ENCODE measurements at places on chromosomes 4 and X.

DNA sequence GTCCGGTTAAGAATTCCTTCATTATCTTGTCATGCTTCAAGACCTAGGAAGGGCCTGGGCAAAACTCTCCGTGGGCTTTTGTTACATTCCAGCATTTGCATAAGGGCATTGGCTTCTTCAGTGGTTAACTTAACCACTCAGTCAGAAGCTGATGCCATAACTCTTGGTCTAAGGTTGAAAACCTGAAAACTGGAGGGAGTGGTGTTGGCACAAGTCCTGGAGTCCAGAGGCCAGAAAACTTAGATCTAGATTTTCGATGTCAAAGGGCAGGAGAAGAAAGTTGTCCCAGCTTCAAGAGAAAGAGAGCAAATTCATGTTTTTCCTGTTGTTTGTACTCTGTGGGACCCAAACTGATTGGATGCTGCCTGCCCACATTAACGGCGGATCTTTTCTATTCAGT is 86.6 kb upstream of the GC start:
- DNase-seq = no peak

GRCh38 chr4:152099981-152100378 is 339.2 kb upstream of the GATB start:
- no peak for DNase-seq

DNA sequence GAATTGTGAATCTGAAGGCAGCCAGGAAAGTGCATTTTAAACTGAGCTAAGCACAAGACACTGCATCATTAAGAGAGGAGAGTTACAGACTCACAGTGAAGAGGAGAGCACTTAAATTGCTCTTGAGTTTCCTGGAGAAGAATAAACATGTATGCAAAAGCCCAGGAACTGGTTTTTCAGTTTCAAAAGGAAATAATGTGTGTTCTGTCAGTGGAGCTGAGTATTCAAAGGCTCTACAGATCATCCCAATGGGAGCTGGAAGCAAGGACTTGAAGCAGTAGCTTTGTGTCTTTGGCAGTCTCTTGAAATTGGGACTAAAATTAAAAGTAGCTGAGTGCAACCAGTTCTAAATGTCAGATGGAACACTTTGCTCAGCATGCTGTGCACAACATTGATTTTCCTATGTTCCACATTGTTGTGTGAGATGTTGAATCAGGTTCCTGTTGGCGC is 147.5 kb upstream of the ANK2 start:
- no peak for DNase-seq

- no peak for DNase-seq
Observed at GRCh38 chrX:26778320-26778888, 562.4 kb downstream of the MAGEB5 start.

GRCh38 chr4:142126890-142127497 is 490.6 kb downstream of the IL15 start:
- peak; percentile 35 for DNase-seq

DNA sequence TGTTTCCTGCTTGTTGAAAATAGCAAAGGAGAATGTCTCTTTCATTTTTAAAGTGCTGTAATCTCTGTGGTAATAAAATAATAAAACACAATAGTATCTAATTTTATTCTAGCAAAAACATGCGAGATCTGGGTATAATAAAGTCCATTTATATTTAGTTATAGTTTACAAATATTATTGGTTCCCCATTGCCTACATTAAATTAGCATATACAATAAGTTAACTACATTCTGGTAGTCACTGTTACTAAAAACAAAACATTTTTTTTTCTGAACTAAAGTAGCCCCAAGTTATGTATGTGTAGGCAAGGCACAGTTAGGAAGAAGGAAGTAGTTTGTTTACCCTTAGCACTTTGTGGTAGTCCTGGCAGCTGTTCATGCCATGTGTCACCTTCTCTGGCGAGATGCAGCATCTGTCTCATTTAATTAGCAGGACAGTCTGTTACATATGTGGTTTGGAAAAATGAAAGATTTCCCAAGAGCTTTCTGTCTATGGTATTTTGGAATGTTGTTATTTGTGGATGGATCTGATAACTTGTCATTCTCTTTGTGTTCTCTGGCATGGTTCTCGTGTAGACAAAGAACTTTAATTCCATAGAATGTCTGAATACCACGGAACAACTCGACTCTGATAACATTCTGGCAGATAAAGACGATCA is 231.3 kb upstream of the PITX2 start:
- no peak for DNase-seq

- DNase-seq = no peak
Observed at GRCh38 chr4:153831245-153831644, 42.4 kb upstream of the SFRP2 start.

GRCh38 chr4:52371841-52372240 is 287.3 kb downstream of the USP46 start:
- no peak for DNase-seq

GRCh38 chr4:1813915-1814314 is 20.8 kb downstream of the FGFR3 start:
- DNase-seq = no peak

DNA sequence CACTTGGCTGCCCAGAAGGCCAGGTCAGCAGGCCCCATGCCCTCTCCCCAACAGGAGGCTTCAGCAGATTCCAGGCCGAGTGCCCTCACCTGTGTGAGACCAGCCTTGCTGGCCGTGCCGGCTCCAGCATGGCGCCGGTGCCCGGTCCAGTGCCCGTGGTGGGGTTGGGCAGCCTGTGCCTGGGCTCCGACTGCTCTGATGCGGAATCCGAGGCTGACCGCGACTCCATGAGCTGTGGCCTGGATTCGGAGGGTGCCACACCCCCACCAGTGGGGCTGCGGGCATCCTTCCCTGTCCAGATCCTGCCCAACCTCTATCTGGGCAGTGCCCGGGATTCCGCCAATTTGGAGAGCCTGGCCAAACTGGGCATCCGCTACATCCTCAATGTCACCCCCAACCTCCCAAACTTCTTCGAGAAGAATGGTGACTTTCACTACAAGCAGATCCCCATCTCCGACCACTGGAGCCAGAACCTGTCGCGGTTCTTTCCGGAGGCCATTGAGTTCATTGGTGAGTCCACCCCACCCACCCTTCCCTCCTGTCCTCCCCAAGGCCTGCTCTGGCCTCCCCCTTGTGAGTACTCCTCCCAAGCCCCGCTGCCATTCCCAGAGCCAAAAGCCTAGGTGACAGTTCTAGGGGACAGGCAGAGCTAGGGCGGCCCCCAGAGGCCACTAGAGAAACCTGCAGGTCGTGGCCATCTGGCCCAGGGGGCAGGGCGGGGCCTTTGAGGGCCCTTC is 2.3 kb downstream of the DUSP9 start:
- DNase-seq = no peak

- DNase-seq = no peak
Observed at GRCh38 chr4:137198791-137199190, 333.5 kb downstream of the PCDH18 start.

- DNase-seq = no peak
Observed at GRCh38 chr4:88725143-88725542, 27.5 kb upstream of the NAP1L5 start.

DNA sequence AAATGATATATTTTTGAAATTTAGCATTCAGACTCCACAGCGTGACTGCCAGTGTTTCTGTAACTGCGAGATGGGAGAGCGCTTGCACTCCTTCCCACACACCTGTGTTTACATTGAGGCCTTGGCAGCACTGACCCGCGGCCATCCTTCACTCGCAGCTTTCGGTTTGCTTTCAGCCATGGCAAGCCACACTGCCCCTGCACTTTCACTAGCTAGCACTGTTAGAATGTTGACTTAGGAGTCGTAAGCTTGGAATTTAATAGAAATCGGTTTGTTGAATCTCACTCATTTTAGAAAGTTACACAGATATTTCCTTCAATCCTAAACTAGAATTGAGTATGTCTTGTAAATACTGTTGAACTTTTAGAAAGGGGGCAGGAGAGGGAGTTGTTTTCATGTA is 136.2 kb downstream of the CFAP299 start:
- DNase-seq = peak; percentile 83

DNA sequence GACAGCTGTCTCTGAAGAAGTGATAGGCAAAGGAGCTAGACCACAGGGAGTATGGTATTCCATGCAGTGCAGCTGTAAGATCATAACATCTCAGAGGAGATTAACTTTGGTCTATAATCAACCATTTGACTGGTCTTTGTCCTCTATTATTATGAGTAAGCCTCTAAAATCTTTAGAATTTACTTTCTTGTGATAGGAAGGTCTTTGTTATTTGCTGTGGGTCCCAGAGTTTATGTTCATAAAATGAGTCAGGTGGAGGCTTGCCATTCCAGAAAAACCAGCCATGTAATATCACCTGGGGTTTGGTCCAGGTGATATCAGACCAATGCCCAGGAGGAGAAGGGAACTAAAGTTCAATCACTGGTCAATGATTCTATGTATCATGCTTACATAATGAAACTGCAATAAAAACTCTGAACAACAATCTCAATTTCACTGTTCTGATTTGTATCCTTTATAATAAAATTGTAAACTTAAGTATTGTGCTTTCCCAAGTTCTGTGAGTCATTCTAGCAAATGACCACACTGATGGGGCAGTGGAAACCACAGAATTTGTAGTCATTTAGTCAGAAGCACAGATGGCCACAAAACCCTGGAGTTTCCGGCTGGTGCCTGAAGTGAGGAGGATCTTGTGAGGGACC is 239.6 kb upstream of the TRAM1L1 start:
- no peak for DNase-seq

- DNase-seq = no peak
Observed at GRCh38 chrX:12141511-12141910, 3.2 kb downstream of the FRMPD4 start.

DNA sequence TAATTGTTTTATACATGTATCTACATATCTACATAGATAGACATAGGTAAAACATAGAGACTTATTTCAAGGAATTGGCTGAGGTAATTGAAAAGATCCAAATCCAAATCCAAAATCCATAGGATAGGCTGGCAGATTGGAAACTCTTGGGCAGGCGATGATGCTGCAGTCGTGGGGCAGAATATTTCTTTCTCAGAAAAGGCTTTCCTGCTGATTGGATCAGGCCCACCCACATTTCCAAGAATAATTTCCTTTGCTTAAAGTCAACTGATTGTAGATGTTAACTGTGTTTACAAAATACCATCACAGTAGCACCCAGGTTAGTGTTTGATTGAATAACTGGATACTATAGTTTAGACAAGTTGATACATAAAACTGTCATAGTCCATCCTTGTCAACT is 27.2 kb downstream of the STIM2 start:
- DNase-seq = no peak

DNA sequence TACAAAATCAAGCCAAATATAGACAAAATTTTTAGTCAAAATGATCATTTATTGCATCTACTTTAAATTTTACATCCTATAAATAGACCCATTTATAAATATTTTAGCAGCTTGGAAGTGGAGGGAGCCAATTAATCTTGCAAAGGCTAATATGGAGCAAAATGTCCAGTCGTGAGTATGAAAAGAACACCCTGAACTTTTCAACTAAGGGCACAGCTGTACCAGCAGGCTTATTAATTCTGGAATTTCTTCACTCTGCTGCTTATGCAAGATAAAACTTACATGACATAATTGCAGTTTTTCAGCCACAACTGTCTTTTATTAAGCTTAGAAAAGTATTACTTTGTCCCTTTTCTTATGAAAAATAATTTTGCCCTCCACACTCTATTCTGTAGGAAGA is 22.9 kb upstream of the USP53 start:
- no peak for DNase-seq

DNA sequence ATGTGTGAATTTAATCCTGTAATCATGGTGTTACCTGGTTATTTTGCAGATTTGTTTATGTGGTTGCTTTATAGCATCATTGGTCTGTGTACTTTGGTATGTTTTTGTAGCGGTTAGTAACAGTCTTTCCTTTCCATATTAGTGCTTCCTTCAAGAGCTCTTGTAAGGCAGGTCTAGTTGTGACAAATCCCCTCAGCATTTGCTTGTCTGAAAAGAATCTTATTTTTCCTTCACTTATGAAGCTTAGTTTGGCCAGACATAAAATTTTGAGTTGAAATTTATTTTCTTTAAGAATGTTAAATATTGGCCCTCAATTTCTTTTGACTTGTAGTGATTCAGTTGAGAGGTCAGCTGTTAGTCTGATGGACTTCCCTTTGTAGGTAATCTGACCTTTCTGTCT is 1096.1 kb upstream of the SLIT2 start:
- no peak for DNase-seq

DNA sequence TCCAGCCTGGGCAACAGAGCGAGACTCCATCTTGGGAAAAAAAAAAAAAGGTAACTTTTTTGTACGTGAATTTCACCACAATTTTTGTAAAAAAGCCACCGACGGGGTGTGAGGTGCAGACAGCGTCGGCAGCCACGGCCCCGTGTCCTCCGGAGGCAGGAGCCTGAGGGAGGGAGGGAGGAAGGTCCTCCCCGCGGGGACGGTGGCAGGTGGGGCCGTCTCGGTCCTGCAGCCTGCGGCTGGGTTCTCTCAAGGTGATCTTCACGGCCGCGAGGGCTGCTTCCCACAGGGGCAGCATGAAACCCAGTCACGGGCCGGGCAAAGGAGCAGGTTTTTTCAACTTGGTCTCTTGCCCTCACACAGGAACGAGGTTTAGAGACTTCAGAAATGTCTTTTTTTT is 14.0 kb downstream of the PLCXD1 start:
- DNase-seq = no peak

GRCh38 chrX:15202454-15203177 is 67.3 kb downstream of the ASB9 start:
- no peak for DNase-seq

GRCh38 chr4:110137829-110138228 is 60.6 kb downstream of the ELOVL6 start:
- no peak for DNase-seq

DNA sequence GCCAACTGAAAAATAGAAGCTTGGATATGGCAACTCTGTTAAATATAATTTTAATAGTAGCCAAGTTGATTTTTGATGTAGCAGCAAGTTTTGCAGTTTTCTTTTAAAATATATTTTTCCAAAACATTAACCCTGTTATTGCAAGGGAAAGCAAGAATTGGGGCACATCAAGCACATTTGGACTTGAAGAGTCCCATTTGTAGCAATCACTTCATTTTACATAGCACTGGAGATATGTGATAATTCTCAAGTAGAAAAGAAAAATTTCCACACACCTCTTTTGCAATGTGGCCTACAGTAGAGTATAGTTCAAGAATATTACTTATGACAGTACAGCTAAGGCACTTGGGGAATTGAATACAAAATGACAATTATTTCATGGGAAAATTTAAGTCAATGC is 1.9 kb upstream of the PPP4R3C start:
- DNase-seq = no peak

GRCh38 chrX:122220644-122221373 is 963.3 kb upstream of the GRIA3 start:
- DNase-seq = no peak

GRCh38 chrX:65688403-65688871 is 21.0 kb downstream of the MSN start:
- DNase-seq = no peak

DNA sequence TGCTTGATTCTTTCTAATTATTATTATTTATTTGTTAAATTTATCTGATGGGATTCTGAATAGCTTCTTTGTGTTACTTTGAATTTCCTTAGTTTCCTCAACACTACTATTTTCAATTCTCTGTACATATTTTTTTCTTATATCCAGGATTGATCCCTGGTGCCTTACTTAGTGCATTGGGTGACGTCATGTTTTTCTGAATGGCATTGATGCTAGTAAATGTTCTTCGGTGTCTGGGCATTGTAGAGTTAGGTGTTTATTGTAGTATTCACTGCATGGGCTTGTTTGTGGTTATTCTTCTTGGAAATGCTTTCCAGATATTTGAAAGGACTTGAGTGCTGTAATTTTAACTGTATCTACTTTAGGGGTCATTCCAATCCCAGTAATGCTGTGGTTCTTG is 938.1 kb downstream of the FAM133A start:
- DNase-seq = no peak
